ENCODE measurements at places on chromosomes 7 and 10.
A peak's percentile ranks its signal among the peaks of the same experiment; 100 is the strongest.

- peak; percentile 54 for DNase-seq
Observed at GRCh38 chr10:109926061-109926745, 2.9 kb upstream of the XPNPEP1 start.

DNA sequence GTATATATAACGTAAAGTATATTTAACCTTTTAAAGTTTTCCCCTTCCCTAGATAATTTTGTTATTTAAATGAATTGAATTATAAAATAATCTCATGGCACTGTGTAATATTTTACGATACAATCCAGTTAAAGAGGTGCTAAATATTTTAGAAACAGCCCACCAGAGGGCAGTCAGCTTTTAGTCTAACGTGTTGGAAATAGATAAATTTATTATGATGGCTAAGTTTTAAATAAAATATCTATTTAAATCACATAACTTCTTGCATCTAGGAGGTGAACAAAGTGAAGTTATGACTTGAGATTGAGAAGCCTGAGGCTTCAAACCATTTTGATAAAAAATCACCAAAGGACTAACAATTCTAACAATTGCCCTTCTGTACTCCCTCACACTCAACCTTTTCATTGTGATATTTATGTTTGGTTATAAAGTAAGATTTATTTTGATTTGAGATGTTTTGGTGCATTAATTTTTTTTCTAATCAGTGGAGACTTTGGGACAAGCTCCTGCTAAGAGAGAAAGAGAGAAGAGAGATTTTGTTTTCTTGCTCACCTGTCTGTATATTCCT lies 171.5 kb upstream of the SP4 start:
- peak; percentile 44 for DNase-seq

DNA sequence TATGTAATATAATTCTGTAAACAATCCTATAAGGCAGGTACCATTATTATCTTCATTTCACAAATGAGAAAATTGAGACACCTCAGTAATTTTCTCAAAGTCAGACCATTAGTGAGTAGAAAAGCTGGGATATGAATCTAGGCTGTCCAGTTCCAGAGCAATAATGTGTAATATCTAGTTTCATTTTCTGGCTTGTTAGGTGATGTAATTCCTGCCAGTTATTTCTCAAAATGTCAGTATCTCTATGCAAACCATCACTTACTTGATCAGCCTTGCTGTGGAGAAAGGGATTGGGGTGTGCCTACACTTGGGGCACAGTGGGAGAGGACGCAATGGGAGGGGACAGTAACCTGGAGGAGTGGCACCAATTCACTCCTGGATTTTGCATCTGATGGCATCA lies 157.5 kb downstream of the LYZL1 start:
- peak; percentile 41 for DNase-seq

GRCh38 chr10:100529475-100530298 lies at the start of gene NDUFB8:
Gene NDUFB8, minus strand, starts transcription at chr10:100529871. Its CDS starts 20 bp downstream, at chr10:100529851.
- DNase-seq: peak; percentile 75

DNA sequence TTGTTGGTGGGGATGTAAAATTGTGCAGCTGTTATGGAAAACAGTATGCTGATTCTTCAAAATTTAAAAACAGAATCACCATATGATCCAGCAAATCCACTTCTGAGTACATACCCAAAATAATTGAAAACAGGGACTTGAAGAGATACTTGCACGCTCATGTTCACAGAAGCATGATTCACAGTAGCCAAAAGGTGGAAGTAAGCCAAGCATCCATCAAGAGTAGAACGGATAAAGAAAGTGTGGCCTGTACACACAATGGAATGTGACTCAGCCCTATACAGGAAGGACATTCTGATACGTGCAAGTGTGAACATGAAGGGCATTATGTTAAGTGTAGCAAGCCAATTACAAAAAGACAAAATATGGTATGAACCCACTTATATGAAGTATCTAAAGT lies 696.7 kb upstream of the CELF2 start:
- DNase-seq: peak; percentile 35

DNA sequence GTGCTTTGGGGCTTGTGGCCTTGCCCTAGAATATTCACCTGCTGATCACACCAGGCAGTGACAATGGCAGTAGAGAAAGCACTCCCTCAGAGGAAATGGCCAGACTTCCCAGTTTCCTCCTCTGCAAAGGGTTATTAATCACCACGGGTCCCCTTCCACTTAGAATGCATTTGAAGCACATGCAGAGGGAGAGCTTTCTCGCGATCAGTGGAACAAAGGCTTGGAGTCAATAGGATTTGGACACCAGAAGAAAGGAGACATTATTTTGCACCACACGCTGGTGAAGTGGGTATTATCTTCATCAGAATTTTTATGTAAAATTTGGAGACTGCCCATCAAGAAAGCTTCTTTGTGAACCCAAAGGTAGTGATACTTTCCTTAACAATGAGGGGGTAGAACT lies 35.4 kb upstream of the INHBA start:
- no peak for DNase-seq

DNA sequence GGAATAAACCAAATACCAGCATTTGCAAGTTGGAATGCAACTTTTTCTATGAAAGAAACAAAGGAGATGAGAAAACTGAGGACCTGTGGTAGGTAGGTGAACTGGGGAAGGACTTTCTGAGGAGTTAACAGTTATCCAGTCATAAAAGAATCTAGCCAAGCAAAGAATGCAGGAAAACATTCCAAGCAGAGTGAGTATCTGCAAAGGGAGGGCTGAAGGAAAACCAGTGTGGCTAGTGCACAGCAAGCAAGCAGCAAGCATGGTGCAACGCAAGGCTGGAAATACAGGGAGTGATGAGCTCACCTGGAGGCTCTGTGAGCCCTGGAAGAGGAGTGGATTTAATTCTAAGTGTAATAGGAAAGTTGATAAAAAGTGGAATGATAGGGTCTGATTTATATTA lies 44.0 kb downstream of the RTKN2 start:
- peak; percentile 73 for DNase-seq

- DNase-seq: no peak
Observed at GRCh38 chr7:66247380-66248078, 42.4 kb downstream of the TPST1 start.

DNA sequence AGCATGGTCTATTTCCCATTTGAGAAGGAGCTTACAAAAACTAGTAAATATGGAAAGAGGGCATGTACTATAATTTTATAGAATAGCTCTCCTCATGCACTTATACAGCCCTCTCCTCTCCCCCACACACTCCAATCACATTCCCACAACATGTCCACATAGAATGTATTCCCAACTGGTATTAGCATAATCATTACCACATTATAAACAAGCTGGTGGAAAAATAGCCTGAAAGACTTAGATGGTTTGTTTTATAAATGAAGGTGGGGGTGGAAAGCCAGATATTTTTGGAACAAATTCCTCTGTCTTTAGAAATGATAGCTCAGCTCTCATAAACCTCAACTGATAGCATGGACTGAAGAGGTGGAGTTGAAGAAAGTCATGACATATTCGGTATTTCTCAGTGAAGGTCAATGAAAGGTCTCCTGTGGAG lies 410.1 kb downstream of the SUGCT start:
- DNase-seq: peak; percentile 50

GRCh38 chr7:70408477-70408876 lies 723.5 kb upstream of the GALNT17 start:
- DNase-seq: no peak

DNA sequence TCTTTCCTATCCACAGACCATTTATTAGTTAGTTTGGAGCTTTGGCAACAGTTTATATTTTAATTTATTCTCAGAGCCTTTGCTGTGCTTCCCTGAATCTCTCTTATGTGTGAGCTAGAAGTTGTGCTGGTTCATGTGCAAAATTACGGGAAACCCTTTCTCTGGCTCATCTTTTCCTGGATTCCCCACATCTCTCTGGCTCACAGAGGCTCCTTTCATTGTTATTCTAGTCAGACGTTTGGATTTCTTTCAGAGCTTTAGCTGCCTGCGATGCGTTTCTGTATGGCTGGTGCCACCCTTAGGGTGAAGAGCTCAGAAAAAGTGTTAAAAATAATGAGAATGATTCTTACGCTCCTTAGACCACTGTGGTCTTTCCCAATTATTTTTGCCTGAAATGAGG lies 53.3 kb downstream of the TPST1 start:
- peak; percentile 26 for DNase-seq

DNA sequence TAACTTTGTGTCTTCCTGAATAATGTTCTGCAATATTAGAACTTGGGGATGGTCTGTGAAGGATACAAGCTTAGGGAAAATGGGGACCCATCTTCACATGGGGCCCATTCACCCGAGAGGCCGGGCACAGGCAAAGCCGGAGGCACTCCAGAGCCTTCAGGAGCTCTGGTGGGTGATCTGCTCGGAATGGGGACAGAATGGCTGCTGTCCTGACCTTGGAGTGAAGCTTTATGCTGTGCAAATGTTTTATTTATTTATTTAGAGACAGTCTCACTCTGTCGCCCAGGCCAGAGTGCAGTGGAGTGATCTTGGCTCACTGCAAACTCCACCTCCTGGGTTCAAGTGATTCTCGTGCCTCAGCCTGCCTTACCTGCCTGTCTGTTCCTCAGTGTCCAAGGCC lies 55.4 kb downstream of the DYNC2I1 start:
- no peak for DNase-seq

DNA sequence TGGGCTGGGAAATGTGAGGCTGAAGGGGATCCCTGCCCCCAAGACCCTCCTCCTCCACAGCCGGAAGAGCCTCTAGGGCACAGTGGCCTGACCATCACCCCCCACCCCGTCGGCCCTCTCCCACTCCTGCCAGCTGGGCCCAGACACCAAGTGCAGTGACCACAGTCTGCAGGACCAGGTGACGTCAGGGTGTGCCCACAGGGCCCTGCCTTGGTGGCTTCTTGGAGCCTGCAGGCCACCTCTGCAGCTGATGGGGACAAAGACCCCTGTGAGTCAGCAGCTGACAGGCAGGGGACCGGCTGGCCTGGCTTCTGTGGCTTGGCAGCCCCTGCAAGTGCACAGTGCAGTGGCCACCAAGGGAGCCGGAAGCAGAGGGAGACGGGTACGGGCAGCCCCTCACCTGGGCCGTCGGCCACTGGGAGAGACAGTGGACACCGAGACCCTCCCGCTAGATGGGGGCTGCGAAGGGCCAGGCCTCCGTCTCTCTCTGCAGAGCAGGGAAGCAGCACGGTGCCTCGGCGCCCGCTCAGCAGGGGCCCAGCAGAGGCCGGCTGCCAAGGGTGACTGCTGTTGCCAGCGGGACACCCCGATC lies 274.6 kb downstream of the ELFN1 start:
- DNase-seq: no peak

DNA sequence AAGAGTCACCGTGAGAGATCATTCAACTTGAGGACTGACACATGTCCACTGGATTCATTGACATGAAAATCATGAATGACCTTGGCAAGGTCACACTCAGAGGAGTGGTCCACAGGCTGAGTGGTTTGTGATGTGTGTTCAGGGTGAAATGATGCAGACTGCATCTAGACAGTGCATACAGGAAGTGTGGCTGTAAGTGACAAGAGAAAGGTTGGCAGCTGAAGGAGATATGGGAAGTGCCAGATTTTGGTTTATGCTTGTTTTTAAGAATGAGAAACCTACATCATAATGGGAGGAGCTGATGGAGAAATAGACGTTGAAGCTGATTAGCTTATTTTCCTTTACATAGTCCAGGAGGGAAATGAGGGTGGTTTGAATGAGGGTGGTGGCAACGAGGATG lies 64.8 kb upstream of the VIPR2 start:
- DNase-seq: no peak

DNA sequence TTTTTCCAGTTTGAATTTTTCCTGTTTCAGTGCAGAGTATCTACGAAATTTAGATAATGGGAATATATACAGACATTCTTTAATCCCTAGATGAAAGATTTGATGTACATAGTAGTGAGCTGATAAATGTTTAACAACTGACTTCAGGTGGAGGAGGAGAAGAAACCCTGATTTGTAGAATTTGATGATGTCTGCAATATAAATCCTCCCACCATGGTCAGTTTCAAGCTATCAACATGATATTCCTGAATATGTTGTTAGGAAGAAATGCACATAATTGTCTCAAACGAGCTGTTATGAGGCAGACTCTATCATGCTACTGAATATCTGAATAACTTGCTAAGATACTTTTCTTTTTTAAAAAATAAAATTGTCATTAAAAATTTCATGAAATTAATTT lies 629.3 kb upstream of the LRRN3 start:
- no peak for DNase-seq

DNA sequence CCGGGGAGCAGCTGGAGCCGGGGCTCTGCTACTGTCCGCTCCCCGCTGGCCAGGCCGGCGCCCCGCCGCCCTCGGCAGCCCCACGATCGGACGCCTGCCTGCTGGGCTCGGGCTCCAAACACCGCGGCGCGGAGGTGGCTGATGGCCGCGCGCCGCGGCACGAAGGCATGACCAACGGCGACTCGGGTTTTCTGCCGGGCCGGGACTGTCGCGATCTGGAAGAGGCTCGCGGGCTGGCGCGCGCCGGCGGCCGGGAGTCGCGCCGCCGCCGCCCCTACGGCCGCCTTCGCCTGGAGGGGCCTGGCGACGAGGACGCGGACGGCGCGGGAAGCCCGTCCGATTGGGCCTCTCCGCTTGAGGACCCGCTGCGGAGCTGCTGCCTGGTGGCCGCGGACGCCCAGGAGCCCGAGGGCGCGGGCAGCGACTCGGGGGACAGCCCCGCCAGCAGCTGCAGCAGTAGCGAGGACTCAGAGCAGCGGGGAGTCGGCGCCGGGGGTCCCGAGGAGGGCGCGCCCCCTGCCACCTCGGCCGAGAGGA lies 570 bp downstream of the TBC1D12 start:
- peak; percentile 30 for DNase-seq

Measured in AG10803 (cell line).